IPS-NIHi11 (cell line): ENCODE measurements at places on chromosomes 6 and 20.

GRCh38 chr6:113489952-113490746 is 367.0 kb upstream of the MARCKS start:
- DNase-seq: no peak

GRCh38 chr6:15470746-15471145 is 192.1 kb downstream of the DTNBP1 start:
- DNase-seq: no peak

DNA sequence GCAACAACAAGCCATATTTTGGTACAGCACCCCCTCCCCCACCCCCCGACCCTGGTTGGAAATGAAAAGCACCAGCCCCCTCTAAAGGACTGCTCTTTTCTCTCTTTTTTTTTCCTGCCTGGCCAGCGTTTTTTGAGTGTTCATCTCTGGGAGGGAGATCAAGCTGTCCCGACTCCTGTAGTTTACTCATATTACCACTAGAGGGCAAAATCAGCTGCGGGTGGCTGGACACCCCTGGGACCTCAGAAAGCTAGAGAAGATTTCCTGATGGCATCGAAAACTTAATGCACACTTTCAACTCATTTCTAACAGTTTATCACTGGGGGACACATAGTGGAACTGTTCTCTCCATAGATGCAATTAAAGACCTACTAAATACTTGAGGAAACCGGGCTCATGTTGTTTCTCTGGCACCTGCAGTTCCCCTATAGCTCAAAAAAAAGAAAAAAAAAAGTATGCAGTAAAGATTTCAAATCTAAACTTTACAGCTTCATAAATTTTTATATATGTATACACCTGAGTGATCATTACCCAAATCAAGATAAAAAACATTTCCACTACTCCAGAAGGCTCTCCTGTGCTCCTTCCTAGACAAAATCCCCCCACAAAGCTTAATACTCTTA is 24.4 kb downstream of the CNBD2 start:
- DNase-seq: peak; percentile 84

DNA sequence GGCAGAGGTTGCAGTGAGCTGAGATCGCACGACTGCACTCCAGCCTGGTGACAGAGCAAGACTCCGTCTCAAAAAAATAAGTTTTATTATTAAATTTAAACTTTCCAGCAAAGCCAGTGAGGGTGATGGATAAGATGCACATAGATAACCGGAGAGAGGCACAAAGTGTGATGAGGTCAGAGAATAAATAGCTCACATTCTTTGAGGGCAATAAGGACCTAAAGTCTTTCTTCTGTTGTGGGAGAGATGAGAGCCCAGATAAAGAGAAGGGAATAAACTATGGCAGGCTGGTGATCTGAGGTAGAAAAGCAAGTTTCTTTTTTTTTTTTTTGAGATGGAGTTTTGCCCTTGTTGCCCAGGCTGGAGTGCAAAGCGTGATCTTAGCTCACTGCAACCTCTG is 20.6 kb upstream of the EZR start:
- DNase-seq: no peak

DNA sequence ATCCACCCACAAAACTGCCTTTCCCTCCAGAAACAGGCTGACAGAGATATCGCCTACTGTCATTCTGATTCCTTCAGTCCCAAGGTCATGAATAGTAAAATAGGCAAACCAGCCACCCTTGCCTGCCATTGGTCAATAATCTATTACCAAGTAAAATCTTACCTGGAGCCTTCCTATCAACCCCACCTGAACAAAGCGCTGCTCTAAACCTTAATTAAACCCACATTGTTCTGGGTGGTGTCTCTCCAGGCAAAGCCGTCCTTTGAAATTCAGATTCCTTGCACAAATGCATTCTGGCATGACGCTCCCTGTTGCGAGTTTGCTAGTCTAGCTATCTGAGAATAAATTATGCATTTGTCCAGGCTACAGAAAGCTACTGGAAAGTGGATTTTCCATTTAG is 291.6 kb upstream of the ECI2 start:
- DNase-seq: peak; percentile 20

- no peak for DNase-seq
These were observed 26.9 kb downstream of the ADRM1 start for GRCh38 chr20:62329389-62330377.

GRCh38 chr6:14658030-14658429 is 540.5 kb downstream of the CD83 start:
- DNase-seq: no peak

DNA sequence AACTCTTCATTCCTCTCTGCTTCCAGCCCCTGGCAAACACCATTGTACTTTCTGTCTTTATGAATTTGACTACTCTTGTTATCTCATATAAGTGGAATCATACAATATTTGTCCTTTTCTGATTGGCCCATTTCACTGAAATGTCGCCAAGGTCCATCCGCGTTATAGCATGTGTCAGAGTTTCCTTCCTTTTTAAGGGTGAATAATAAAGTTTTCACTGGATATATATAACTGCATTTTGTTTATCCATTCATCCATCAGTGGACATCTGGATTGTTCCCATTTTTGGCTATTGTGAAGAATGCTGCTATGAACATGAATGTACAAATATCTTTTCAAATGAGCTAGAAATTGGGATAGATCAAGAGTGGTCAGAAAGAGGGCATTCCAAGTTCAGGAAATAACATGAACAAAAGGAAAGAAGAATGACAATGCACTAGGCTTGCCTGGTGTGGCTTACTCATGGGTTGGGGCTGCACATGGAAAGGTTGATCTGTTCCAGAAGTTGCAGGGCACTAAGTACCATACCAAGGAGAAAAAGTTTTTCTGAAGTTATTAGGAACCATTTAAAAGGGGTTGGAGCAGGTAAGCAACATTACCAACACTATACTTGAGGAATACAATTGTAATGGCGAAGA is 10.0 kb upstream of the L3MBTL3 start:
- no peak for DNase-seq

- DNase-seq: peak; percentile 30
These were observed 158.7 kb downstream of the TFAP2A start for GRCh38 chr6:10256113-10256690.

DNA sequence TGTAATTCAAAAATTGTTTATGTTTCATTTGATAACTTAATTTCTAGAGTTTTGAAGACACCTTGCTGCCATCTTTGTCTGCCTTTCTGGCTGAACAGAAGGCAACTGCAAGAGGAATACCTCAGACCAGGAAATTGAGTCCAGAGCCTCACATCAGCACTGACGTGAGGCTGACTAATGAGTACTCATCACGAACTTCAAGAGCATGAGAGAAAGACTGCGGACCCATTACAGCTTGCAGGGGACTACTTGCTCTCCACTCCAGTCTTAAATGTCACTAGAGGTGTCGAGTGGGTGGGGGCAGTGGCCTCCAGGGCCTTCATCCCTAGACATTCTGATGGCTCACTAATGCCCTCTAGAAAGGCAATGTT is 109.5 kb upstream of the SSTR4 start:
- no peak for DNase-seq

DNA sequence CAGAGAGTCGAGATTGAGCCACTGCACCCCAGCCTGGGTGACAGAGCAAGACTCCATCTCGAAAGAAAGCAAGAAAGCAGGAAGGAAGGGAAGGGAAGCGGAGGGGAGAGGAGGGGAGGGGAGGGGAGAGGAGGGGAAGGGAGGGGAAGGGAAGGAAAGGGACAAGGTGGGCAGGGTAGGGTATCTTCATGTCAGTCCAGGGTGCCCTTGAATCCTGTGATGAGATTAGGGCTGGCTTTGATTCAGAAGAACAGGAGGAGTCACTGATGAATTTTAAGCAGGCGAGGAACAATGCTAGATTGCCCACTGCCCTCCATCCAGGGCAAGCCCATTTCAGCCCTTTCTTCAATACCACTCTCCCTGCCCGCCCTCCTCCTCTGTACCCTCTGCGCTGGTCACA is 35.0 kb upstream of the EPB41L1 start:
- DNase-seq: no peak
